ENCODE measurements at places on chromosomes 1 and 21.

- DNase-seq: no peak
Observed at GRCh38 chr1:13797397-13797796, 97.4 kb downstream of the PRDM2 start.

- DNase-seq: no peak
Observed at GRCh38 chr1:231036416-231036815, 3.6 kb downstream of the FAM89A start.

- no peak for DNase-seq
Observed at GRCh38 chr1:200877839-200878551, 5.2 kb downstream of the GPR25 start.

DNA sequence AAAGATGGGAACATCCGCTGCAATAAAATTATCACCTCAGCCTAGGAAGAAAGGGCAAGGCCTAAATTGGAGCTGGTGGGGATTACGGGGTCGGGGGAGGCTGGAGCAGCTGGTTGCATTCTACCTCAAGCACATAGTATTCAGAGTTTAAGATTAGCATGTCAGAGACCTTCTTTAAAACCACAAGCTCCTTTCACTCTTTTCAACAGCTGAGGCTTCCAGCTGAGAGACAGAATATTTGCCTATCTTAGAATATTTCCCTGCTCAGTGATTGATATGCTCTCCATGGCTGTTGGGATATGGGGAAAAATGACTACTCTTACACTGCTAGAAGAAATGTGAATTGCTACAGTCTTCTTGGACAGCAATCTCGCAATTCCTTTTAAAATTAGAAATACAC, 248.6 kb downstream of the TBX15 start:
- DNase-seq: no peak

DNA sequence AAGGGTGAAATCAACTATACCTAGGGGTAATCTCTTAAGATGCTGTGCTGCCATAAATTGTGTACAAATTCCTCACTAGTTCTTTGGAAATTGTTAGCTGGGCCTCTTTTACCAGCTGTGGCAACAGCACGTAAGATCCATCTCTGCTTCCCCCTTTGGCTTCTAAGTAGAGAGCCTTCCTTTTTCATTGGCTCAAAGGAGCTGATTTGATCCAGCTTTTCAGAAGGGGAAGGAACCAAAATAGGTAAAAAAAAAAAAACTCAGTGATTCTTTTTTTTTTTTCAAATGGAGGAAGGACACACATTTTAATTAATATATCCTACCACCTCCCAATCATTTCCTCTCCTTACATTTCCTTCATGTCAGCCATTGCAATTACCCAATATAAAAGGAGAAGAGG, 4.0 kb upstream of the RCAN1 start:
- no peak for DNase-seq

DNA sequence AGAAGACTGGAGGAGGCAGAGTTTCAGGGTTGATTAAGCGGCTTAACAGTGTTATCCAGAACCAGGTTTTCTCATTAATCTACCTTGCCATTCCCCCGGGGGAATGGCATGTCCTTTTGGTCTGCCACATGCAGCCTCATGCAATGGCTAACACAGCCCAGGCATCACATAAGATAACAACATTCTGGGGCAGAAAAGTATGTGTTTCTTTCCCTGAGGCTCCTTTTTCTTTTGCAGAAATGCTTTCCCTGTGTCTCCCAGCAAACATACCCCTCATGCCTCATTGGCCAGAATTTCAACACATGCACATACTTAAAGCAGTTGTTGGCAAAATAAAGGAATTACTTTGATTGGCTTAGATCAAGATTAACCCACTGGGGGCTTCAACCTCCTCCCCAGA, 98.6 kb downstream of the OMA1 start:
- no peak for DNase-seq

DNA sequence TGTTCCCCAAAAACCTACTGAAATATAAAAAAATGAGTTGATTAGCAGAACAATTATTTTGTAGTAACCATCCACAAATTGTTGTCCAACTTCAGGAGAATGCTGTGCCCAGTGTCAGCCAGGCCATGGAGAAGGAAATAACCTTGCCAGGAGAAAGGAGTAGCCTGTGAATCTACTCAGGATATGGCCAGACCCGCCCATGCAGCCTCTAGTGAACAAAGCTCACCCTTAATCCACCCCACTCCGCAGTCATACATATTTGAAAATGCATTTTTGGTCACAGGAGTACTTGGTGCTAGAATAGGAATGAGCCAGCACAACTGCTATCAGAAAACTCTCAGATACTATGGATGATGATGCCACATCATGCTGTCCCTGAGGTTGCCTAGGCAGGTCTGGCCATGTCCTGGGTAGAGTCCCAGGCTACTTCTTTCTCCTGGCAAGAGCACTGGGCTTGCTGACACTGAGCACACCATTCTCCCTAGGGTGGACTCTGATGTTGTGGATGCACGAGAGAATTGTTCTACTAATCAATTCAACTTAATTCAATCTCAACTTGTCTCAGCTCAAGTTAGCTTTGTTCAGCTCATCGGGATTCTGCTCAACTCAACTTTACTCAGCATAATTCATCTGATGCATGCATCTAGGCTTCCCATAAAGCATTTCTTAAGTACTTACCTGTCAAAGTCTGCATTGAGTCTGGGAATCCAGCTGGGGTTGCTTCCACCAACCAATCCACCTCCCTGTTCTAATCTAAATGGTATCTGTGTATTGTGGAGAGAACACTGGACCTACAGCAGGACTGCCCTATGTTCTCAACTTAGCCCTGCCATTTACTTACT, 18.2 kb downstream of the STYXL2 start:
- DNase-seq: no peak

GRCh38 chr1:67308136-67308535, 463 bp downstream of the IL12RB2 start:
- DNase-seq: no peak

DNA sequence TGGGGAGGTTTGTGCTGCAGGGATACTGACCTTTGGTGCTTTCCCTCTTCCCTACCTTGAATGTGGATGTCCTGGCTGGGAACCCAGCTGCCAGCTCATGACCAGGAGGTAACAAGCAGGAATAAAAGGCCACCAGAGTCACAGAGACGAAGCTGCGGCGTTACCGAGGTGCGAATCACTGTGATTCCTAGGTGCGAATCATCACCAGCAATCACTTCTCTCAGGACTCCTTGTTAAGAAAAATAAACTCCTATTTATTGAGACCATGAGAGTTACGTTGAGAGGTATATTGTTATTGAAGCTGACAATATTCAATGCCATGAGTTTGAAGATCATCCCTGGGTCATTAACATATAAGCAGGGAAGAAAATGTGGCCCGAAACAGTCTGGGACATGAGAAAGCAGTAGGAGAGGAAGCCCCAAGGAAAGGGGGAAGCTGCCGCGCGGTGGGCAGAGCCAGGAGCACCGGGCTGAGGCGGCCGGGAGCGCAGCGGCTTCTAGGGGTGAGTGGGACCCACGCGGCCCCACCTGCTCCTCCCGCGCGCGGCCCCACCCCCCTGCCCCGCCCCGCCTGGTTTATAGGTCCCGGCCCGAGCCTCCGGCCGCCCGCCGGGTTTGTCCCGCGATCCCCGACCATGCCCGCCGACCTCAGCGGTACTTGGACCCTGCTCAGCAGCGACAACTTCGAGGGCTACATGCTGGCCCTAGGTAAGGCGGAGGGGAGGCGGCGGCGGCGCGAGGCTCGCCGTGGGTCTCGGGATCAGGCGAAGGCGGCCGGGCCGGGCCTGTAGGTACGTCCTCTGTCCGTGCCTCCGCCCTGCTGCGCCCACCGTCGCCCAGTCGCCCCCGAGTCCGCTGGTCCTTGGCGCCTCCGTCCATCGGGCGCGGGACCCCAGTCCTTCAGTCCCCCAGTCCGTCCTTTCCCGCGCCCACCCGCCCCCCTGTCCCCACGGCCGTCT, at the start of gene RBP7:
Gene RBP7 (plus strand): TSS at position 605 of the 959 bp plus-strand sequence. CDS start 31 bp downstream, at position 636.
- no peak for DNase-seq
